ENCODE measurements at places on chromosomes 13 and 19.
A peak's percentile ranks its signal among the peaks of the same experiment; 100 is the strongest.

- no peak for DNase-seq
Measured at GRCh38 chr13:36360903-36361302, 14.7 kb upstream of the SPART start.

- peak; percentile 92 for DNase-seq
Measured at GRCh38 chr13:74825152-74825937, 656.6 kb downstream of the TBC1D4 start.

- peak; percentile 40 for DNase-seq
Measured at GRCh38 chr13:101155920-101156319, 260.4 kb downstream of the NALCN start.

- DNase-seq, result peak; percentile 6
Measured at GRCh38 chr19:30512176-30513081, 140.2 kb downstream of the ZNF536 start.

- DNase-seq, result peak; percentile 58
Measured at GRCh38 chr13:28318496-28318895, 176.4 kb downstream of the FLT1 start.

DNA sequence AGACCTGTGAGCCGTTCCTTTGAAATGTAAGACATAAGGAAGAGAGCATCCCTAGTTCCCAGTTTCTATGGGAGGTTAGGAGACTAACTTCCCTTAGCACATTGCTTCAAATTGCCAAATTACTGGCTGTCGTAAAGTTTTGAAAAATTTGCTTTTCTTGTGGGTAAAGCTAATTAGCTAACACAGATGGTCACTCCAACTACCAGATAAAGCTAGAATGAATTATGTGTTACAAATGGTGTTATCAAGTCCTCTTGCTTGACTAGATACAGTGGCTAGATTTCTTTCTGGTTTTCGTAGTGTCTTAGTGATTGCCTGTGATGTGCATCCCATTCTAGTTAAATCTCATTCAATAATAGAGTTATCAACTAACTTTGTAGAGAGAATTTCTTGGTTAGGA lies 416.6 kb upstream of the ATXN8OS start:
- no peak for DNase-seq

DNA sequence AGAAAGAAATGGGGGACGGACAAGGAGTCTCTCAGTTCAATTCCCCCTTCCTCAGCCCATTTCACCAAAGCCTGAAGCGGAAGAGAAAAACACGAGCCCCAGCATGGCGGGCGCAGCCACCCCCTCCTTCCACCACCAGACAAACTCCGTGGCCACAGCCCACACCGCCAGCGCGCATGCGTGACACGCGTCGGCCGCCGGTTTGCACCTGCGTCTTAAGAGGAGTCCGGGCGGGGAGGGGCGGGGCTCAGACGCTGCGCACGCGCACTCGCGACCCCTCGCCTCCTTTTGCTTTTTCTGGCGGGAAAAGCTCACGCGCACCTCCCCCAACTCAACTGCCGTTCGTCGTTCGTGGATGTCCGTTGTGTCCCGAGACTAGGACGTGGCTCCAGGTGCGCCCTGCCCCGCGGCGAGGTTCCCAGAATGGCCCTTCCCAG lies at the start of gene KASH5:
TSS of gene KASH5 (plus strand) at position 314 of the 437 bp plus-strand sequence. CDS start 2,635 bp downstream, outside the sequence.
- DNase-seq, result peak; percentile 40

DNA sequence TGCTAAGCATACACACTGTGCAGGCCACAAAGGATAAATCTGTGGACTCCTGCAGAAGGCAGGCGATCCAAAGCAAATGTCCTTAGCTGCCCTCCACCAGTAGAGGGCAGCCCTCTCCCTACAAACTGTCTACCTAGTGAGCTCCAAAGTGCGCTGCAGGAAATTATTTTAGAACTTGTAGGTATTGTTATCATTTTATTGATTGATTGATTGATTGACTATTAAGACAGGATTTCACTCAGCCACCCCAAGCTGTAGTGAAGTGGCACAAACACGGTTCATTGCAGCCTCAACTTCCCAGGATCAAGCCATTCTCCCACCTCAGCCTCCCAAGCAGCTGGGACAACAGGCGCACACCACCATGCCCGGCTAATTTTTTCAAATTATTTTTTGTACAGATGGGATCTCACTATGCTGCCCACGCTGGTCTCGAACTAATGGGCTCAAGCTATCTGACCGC lies 37.3 kb downstream of the RNF6 start:
- DNase-seq, result peak; percentile 88

DNA sequence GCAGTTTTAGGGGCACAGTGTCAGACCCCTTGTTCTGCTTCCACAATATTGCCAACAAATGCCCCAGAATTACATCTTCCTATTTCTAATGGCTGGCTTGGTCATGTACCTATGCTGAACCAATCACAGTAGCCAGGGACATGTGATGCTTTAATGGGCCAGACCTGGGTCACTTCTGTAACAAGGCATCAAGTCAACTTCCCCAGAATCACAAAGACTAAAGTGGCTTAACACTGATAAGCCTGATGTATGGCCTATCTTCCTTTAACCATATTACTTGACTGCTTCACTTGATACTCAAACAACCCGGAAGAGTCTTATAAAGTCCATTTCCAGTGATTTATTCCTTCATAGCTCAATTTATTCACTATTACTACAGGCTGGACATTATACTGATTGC lies 19.6 kb downstream of the LNX2 start:
- DNase-seq, result no peak

GRCh38 chr13:44407891-44408290 lies 34.3 kb downstream of the SERP2 start:
- DNase-seq, result no peak

GRCh38 chr19:46159418-46160232 lies 11.6 kb downstream of the IGFL2 start:
- no peak for DNase-seq

GRCh38 chr13:94173312-94173854 lies 306.1 kb downstream of the DCT start:
- no peak for DNase-seq

DNA sequence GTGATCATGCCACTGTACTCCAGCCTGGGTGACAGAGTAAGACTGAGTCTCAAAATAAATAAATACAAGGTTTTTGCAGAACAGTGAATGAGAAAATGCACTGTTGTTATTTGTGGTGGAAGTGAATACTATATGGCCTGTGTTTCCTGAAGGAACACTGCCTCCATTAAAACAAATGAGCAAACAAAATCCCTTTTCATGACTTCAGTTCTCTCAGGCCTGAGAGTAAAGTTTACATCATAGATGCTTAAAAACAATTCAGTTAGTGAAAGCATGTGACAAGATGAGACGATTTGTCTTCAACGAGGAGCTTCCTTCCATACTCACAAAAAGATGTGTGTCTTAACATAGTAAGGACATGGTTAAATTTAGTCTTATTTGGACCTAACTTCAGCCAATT lies 14.4 kb downstream of the SPINT2 start:
- DNase-seq, result no peak

DNA sequence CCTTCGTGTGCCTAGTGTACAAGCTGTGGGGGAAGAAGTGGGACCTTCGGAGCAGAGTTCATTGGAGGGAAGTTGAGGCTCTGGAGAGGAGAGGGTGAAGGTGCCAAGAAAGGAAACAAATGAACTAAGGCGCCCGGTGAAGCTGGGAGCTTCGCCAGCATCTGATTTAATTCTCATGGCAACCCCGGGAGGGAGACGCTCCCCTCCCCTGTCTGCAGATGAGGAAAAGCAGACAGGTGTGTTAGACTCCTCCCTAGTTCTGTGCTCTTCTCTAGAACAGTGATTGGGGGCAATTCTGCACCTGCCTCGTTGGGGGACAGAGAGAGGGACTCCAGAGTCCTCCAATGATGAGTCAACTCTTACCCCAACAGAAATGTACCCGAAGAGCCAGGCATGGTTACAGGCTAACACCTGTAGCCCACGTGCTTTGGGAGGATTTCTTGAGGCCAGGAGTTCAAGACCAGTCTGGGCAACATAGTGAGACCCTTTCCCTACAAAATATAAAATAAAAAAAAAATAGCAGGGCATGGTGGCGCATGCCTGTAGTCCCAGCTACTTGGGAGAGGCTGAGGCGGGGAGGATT lies 4.2 kb downstream of the SSC5D start:
- DNase-seq, result no peak

- DNase-seq, result no peak
Measured at GRCh38 chr19:45146251-45146650, 14.5 kb downstream of the NKPD1 start.

DNA sequence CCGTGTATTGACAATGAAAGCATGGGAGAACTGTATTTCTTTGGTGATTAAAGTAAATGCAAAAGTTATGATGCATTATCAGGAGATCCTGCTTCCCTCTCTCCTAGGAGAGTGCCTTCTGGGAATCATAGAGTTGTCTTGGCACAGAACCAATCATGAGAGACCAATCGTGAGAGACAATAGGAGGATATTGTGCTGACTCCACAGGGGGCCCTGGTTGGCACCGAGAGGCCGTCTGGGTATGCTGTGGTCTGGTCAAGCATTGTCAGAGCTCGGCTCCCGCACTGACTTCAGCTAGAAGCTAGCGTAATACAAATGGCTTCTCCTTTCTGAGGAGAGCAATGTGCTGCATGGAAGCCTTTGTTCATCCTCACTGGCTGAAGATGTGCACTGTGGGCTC lies 131.5 kb upstream of the GJB6 start:
- no peak for DNase-seq

DNA sequence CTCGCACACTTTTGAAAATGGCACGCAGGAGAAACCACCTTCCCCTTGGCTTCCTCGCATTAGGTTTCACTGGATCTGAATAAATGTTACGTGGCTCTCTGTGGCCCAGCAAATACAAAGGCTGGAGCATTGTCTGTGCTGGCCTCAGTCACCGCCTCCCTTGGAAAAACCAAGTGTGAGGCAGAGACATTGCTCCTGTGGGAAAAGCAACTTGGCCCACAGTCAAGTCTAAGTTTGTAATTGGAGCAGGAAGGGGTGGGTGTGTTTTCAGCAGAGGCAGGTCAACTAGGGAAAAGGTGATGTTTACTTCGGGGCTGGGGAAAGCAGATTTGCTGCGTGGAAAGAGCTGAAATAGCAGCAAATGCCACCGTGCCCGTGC lies 101.6 kb downstream of the IRS2 start:
- no peak for DNase-seq

DNA sequence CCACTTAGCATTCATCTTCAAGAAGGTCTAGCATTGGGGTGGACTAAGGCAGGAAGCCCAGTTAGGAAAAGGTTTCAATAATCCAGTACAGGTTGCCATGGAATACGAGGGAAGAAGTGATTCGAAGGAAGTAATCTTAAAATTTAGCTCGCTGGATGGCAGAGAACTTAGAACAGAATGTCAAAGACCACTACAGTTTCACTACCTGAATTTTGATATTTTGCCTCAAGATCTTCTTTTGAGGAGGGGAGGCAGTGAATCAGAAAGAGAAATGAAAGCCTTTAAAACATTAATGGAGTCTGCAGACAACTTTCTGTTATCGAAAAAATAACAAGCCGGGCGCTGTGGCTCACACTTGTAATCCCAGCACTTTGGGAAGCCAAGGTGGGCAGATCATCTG lies 7.0 kb upstream of the RAB8A start:
- no peak for DNase-seq

GRCh38 chr19:5045029-5045428 lies 76.1 kb downstream of the KDM4B start:
- DNase-seq, result no peak

- DNase-seq, result peak; percentile 80
Measured at GRCh38 chr13:76820759-76821158, 65.4 kb downstream of the KCTD12 start.

DNA sequence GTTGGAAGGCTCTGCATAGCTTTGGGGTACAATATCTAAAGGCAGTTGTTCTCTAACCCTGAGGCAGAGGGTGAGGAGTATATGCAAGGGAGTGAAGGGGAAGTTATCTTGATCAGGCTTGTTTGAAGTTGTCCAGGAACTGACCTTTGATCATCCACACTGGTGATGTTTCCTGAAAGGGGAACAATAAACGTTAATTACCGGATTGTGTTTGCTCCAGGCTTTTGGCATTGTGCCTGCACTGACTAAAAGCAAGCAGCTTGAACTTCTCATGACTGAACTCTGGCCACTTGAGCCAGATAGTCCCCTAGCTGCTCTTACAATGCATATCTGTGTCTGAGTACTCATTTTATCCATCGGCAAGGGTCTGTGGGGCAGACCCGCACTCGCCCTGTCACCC lies 27.0 kb upstream of the ZNF726 start:
- DNase-seq, result peak; percentile 23

- no peak for DNase-seq
Measured at GRCh38 chr19:29105629-29106292, 107.2 kb downstream of the UQCRFS1 start.

- DNase-seq, result peak; percentile 18
Measured at GRCh38 chr19:44576843-44577565, 36.4 kb upstream of the IGSF23 start.

- DNase-seq, result no peak
Measured at GRCh38 chr13:21516805-21517204, 57.7 kb upstream of the ZDHHC20 start.

GRCh38 chr19:4524808-4525562 lies 6.7 kb upstream of the PLIN4 start:
- peak; percentile 65 for DNase-seq

DNA sequence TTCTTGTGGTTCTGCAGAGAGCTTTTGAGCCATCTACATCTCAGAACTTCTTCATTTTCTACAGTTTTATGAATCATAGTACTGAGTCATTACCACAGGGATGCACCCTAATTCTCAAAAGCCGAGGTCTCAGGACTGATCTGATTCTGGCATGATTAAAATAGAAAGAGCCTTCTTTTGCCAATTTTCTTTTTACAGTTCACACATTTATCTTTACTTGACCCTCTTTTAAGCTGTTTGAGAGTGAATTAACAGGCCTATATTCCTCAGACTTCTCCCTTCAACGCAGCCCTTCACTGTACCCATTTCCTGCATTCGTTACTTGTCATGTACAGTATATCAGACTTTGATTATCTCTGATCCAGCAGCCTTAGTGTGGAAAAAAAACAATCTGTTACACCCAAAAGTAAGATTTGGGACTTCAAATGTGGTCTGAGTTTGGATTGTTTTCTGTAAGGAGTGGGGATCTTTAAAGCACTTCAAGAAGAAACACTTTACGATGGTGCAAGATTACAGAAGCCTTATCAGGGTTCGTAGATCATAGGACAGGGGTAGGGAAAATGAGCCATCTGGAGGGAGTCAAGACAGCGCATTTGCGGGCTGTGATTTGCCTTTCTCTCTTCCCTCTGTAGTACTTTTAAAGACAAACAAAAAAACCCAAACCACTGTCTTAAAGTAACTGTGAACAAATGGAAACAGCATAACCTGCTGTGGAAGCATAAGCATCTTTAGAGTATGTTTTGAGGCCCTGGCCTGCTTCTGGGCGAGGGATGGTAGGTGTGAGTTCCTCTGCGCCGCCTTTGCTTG lies 15.3 kb upstream of the GPR183 start:
- peak; percentile 83 for DNase-seq

DNA sequence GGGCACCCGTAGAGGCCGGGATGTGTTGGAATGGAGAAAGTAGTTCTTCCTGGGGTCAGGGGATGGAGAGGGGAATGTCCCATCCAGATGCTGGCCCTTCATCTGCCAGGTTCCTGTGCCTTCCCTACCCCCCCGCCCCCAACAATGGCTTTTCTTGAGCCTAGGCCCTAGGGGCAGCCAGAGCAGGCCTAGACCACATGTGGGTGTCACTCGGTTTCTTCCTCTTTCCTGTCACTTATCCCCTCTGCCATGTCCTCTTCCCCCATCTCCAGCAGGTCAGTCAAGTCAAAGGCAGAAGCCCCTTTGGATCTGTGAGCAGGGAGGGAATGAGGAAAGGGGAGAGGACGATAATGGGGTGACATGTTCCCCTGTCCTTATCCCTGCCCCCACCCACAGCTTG lies 36.4 kb downstream of the LYL1 start:
- DNase-seq, result no peak
